Hematopoietic multipotent progenitor cell treated with erythropoietin and hydrocortisone succinate and interleukin-3 and kit ligand, for 8 days (in vitro differentiated cells): ENCODE measurements at places on chromosomes 2 and 18.
A peak's percentile ranks its signal among the peaks of the same experiment; 100 is the strongest.

DNA sequence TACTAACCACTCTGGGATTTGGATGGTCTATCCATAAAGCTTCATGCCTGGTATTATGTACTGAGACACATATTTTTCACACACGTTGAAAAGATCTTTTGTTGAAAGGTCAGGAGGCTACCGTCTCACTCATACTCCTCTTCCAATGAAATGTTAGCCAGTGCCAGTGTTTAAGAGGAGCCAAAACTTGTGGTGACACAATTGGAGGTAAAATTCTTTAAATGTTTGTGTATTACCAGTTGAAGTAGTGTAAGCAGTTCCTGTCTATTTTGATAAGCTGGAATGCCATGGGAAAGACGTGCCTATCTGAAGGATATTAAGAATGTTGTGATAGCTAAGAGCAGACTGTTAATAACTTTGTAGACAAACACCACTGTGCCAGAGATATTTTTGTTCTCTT is 32.1 kb downstream of the MARCHF7 start:
- DNase-seq, result no peak

- no peak for DNase-seq
Observed at GRCh38 chr18:50518787-50519546, 40.9 kb upstream of the MAPK4 start.

GRCh38 chr2:148303161-148303560 is 282.3 kb downstream of the MBD5 start:
- no peak for DNase-seq

GRCh38 chr2:175676813-175677212 is 325.3 kb downstream of the LNPK start:
- DNase-seq, result no peak

GRCh38 chr2:207952564-207953345 is 72.6 kb downstream of the PLEKHM3 start:
- no peak for DNase-seq

GRCh38 chr18:48545757-48546321 is 7.0 kb downstream of the CTIF start:
- DNase-seq, result peak; percentile 67

- DNase-seq, result no peak
Observed at GRCh38 chr2:172311921-172312345, 115.5 kb upstream of the ITGA6 start.

- no peak for DNase-seq
Observed at GRCh38 chr18:57431002-57431382, 4.2 kb upstream of the ONECUT2 start.

DNA sequence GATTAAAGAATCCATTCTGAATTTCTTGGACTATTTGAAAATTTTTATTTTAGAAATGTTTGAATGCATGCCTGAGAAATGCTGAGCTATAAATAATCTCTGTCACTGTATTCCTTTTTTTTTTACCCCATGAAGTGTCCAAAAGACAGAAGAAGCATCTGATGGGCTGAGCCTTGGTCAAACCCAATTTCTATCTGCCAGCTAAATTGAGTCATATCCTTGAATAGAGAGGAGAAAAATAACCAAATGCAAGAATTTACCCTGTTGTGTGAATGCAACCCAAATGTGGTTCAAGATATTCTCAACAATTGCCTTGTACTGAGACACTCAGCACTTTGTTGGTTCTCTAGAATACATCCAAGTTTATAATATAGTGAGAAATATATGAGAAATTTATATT is 223.5 kb downstream of the UBE2E3 start:
- DNase-seq, result no peak

GRCh38 chr18:66066191-66066590 is 315.4 kb downstream of the CDH7 start:
- no peak for DNase-seq

DNA sequence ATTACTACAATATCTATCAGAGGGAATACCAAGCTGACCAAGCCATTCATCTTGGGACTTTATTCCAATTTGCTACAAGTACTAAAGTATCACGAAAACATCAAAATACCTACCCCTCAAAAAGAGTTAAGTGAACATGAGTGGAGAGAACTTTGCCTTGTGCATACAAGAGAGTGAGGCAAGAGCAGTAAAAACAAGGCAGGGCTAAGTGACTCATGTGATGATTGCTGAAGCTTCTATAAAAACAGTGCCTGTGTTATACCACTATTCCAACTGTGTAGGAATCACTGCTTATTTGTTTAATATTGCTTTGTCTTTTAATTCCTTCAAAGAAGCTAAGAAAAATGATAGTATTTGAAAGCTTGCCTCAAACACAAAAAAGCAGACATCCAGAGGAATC is 61.2 kb downstream of the FARSB start:
- DNase-seq, result no peak

DNA sequence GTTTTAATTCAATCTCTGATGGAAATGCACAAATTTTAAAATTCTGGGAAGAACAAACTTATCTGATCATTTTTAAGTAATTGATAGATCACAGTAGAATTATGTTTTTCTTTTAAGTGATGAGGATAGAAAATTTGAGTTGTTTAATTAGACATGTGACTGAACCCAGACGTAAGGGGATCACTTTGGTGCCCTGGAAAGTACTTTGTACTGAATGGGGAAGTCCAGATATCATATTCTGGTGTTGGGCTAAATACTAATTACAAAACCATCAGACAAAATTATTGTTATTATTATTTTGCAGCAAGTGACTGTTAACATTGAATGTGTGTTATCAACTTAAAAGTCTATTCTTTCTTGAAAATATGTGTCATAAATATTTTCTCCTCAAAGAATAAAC is 994.6 kb downstream of the TSN start:
- DNase-seq, result no peak

- peak; percentile 25 for DNase-seq
Observed at GRCh38 chr2:197852108-197852507, 47.7 kb downstream of the PLCL1 start.

DNA sequence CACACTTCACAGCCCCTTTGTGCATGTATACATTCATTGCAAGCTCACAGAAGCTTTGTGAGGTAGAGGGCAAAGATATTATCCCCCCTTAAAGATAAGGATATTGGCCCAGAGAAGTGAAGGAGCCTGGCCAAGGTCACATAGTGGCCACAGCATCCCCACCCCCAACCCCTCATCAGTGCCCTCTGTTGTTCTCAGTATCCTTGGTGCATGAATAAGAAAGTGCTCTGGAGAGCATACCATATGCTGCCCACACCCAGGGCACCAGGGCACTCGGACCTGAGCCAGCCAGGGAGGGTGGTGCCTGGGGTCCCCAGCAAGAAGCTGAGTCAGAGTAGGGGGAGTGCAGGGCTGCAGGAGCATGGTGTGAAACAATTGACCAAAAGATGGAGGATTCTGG is 3.3 kb downstream of the DYSF start:
- DNase-seq, result no peak
